T-cell (primary cell): ENCODE measurements at places on chromosomes 2 and 18. TPM values are rescaled to one million over a fixed set of nuclear protein-coding genes. Genes with fewer than 3 reads are reported as not detected.

The NDC80 gene
- total RNA-seq: 3.3 TPM

The DTNA gene
- not detected for total RNA-seq

GRCh38 chr2:112730216-112730615, 9.4 kb downstream of the NT5DC4 start:
- H3K27ac ChIP-seq: no peak overlapping the region
- no peak overlapping the region for H3K4me3 ChIP-seq
- DNase-seq: no peak
- H3K27me3 ChIP-seq: no peaks in the 10 kb centered on the region

The UGT1A5 gene
- not detected for total RNA-seq

- H3K36me3 ChIP-seq: no peaks in the 10 kb centered on the region
- H3K27me3 ChIP-seq: no peaks in the 10 kb centered on the region
- H3K27ac ChIP-seq: no peak overlapping the region
- H3K4me1 ChIP-seq: no peaks in the 10 kb centered on the region
- DNase-seq: no peak
Measured at GRCh38 chr2:147441182-147441581, 403.6 kb upstream of the ACVR2A start.

GRCh38 chr2:114968748-114969400, 526.4 kb downstream of the DPP10 start:
- H3K36me3 ChIP-seq: no peaks in the 10 kb centered on the region
- H3K27me3 ChIP-seq: no peaks in the 10 kb centered on the region
- H3K4me1 ChIP-seq: no peaks in the 10 kb centered on the region
- no peak overlapping the region for H3K27ac ChIP-seq
- no peak for DNase-seq
- H3K4me3 ChIP-seq: no peak overlapping the region

The CNRIP1 gene
- total RNA-seq: not detected

DNA sequence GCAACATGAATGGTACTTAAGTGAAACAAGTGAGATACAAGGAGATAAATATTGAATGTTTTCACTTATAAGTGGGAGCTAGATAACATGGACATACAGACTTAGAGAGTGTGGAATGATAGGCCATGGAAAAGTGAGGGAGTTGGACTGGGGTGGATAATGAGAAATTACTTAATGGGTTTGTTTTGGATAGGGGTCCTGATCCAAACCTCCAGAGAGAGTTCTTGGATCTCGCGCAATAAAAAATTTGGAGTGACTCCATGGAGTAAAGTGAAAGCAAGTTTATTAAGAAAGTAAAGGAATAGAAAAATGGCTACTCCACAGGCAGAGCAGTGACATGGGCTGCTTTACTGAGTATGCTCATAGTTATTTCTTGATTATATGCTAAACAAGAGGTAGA, 508.9 kb downstream of the CNTNAP5 start:
- H3K4me1 ChIP-seq: no peaks in the 10 kb centered on the region
- DNase-seq: no peak
- H3K27ac ChIP-seq: no peak overlapping the region
- no peak overlapping the region for H3K4me3 ChIP-seq
- H3K36me3 ChIP-seq: no peaks in the 10 kb centered on the region
- no peaks in the 10 kb centered on the region for H3K27me3 ChIP-seq

- H3K27me3 ChIP-seq: no peaks in the 10 kb centered on the region
- DNase-seq: no peak
- H3K27ac ChIP-seq: no peak overlapping the region
- no peaks in the 10 kb centered on the region for H3K36me3 ChIP-seq
Measured at GRCh38 chr2:67054728-67055127, 342.4 kb upstream of the ETAA1 start.

GRCh38 chr18:10139783-10140410, 226.1 kb downstream of the VAPA start:
- no peaks in the 10 kb centered on the region for H3K36me3 ChIP-seq
- no peaks in the 10 kb centered on the region for H3K4me1 ChIP-seq
- no peak overlapping the region for H3K27ac ChIP-seq
- no peaks in the 10 kb centered on the region for H3K27me3 ChIP-seq
- no peak for DNase-seq

GRCh38 chr2:236341067-236341466, 76.9 kb upstream of the ASB18 start:
- H3K27ac ChIP-seq: no peak overlapping the region
- no peak for DNase-seq
- no peak overlapping the region for H3K4me3 ChIP-seq
- no peaks in the 10 kb centered on the region for H3K36me3 ChIP-seq

DNA sequence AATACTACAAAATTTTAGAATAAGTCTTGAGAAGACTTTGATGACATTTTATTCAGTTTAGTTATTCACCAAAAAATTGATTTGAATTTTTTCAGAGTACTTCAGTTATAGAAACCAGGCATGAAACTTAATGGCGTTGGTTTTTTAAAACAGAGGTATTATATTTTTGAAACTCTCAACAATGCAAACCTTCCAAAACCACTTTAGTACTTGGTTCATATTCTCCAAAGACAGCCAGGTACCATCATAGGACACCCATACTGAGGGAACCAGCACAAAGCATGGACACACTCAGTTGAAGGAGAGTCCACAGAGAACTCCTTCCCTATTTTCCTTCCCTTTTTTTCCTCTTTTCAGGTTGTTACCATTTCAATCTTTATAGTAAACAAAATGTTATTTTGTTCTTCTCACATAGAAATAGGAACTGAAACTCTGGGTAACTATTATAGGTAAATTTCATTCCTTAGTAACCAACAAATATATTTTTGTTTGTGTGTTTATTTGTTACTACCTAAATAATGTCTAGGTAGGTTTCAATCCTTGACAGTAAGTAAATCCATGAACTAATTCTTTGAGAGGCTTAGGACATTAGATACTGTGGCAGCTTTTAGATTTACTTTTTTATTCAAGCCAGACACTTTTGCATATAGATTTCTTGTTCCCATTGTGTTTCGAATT, 95.8 kb downstream of the TMEFF2 start:
- H3K27me3 ChIP-seq: no peaks in the 10 kb centered on the region
- H3K27ac ChIP-seq: no peak overlapping the region
- no peak for DNase-seq
- no peak overlapping the region for H3K4me3 ChIP-seq

DNA sequence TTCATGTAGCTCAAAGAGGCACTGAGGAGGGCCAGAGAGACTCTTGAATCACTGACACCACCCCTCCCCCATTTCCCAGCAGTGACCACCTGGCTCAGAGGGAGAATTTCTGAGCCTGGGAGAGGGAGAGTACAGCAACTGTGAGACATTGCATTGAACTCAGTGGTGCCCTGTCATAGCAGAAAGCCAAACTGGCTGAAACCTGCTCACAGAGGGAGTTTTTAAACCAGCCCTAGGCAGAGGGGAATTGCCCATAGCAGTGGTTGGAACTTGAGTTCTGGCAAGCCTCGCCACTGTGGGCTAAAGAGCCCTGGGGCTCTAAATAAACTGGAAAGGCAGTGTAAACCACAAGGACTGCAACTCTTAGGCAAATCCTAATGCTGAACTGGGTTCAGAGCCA, 243.1 kb downstream of the ADCYAP1 start:
- H3K4me1 ChIP-seq: no peaks in the 10 kb centered on the region
- H3K27me3 ChIP-seq: no peaks in the 10 kb centered on the region
- no peak overlapping the region for H3K4me3 ChIP-seq
- no peak overlapping the region for H3K27ac ChIP-seq
- H3K36me3 ChIP-seq: no peaks in the 10 kb centered on the region
- DNase-seq: no peak

The C2orf66 gene
- total RNA-seq: not detected

DNA sequence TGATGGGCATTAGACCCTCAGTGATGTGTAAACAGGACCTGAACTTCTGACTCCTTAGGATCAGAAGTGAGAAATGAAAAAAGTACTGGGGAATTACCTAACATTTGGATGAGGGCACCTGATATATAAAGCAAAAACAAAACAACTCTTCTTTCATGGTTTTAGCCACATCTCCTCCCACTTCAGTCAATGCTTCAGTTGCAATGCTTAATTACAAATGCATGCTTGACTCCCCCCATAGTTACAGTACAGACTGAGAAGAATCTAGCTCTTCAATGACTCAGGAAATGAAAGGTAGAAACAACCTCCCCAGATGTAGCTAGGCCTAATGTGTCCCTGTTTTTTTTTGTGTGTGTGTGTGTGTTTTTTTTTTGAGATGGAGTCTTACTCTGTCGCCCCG, 276.8 kb upstream of the POU3F3 start:
- H3K27ac ChIP-seq: no peak overlapping the region
- H3K4me1 ChIP-seq: no peaks in the 10 kb centered on the region
- no peaks in the 10 kb centered on the region for H3K36me3 ChIP-seq
- no peak for DNase-seq
- no peaks in the 10 kb centered on the region for H3K27me3 ChIP-seq

The ZSWIM2 gene
- total RNA-seq: not detected

The C2orf92 gene
- total RNA-seq: 15.3 TPM

GRCh38 chr2:25539136-25539535, 134.2 kb downstream of the DTNB start:
- H3K4me1 ChIP-seq: no peaks in the 10 kb centered on the region
- no peak overlapping the region for H3K4me3 ChIP-seq
- peaks cover 6% of the 10 kb centered on the region for H3K36me3 ChIP-seq
- no peak for DNase-seq
- H3K27ac ChIP-seq: no peak overlapping the region
- no peaks in the 10 kb centered on the region for H3K27me3 ChIP-seq

DNA sequence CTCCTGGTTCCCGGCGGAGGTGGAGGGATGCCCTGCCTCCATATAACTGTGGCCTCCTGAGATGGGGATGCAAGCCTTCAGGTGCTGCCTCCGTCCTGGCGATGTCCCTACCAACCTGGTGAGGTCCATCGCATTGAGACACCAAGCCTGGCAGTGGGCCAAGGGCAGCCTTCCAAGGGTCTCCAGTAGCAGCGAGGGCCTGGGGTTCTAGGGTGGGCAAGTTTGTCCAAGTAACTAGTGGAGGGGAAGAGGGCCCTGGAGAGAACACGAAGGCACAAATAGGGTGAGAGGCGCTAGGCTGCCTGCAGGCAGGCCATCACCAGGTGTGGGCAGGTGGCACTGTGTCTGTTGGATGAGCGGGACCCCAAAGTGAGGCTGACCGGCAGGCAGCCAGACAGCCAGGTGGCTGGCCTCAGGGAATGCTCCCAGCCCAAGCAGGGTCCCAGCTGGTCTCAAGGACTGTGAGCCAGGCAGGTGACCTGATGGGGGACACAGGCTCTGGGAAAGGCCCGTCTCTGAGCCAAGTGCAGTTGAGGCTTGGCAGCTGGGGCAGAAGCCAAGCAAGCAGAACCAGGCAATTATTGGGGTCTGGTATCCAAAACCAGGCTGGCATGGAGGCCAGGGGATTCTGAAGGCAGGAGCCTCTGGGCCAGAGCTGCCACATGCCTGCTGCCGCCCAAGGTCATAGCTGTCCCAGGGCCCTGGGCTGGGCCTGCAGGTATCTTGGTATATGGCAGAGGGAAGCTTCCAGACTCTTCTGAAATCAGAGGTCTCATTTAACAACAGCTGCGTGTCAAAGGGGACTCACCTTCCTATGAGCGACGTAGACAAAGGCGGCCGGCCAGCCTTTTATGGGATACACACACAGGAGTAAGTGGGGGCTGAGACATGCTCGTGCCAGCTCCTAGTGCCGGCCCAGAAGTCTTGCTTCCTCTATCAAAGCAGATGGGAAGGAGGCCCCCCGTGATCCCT, 23.4 kb downstream of the RAMP1 start:
- H3K36me3 ChIP-seq: no peaks in the 10 kb centered on the region
- H3K4me1 ChIP-seq: no peaks in the 10 kb centered on the region
- H3K27me3 ChIP-seq: no peaks in the 10 kb centered on the region
- no peak overlapping the region for H3K4me3 ChIP-seq
- no peak overlapping the region for H3K27ac ChIP-seq

The NT5C1B gene
- not detected for total RNA-seq

The CMPK2 gene
- total RNA-seq: 9.1 TPM

- no peak overlapping the region for H3K27ac ChIP-seq
- no peak for DNase-seq
- no peak overlapping the region for H3K4me3 ChIP-seq
- no peaks in the 10 kb centered on the region for H3K4me1 ChIP-seq
Measured at GRCh38 chr2:135863233-135863632, 13.0 kb downstream of the MCM6 start.

DNA sequence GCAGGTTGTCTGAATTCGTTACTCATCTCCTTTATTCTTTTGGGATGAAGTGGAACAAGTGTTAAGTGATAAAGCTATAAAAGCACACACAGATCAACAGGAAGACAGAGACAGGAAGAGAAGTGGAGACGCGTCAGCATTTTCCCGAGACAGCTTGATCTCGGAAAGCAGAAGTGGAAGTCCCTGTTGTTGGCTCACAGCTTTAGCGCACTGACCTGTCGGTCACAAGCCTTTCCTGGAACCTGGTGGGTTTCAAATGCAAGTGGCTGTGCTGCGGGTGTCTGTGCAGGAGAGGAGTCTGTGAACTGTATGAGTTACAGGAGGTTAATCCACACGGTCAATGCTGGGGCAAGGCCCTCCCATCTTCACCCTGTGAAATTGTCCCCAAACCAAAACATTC, 116.6 kb upstream of the PELI1 start:
- no peaks in the 10 kb centered on the region for H3K36me3 ChIP-seq
- H3K4me1 ChIP-seq: peaks cover 7% of the 10 kb centered on the region

GRCh38 chr2:96491860-96492497, 13.2 kb downstream of the NEURL3 start:
- no peaks in the 10 kb centered on the region for H3K4me1 ChIP-seq
- H3K36me3 ChIP-seq: no peaks in the 10 kb centered on the region
- H3K4me3 ChIP-seq: no peak overlapping the region
- no peak overlapping the region for H3K27ac ChIP-seq
- H3K27me3 ChIP-seq: no peaks in the 10 kb centered on the region

- no peaks in the 10 kb centered on the region for H3K4me1 ChIP-seq
- no peak overlapping the region for H3K27ac ChIP-seq
- peaks cover 2% of the 10 kb centered on the region for H3K27me3 ChIP-seq
- H3K4me3 ChIP-seq: no peak overlapping the region
Measured at GRCh38 chr18:61876899-61877298, 15.9 kb downstream of the RNF152 start.

The CCL20 gene
- not detected for total RNA-seq

- H3K4me1 ChIP-seq: no peaks in the 10 kb centered on the region
- H3K27me3 ChIP-seq: peaks cover 9% of the 10 kb centered on the region
- no peaks in the 10 kb centered on the region for H3K36me3 ChIP-seq
Measured at GRCh38 chr2:98896944-98897343, 39.1 kb downstream of the CRACDL start.

GRCh38 chr2:197081294-197081693, 154.8 kb upstream of the PGAP1 start:
- no peaks in the 10 kb centered on the region for H3K4me1 ChIP-seq
- DNase-seq: no peak
- no peaks in the 10 kb centered on the region for H3K27me3 ChIP-seq
- H3K27ac ChIP-seq: no peak overlapping the region
- no peak overlapping the region for H3K4me3 ChIP-seq

GRCh38 chr2:73489053-73489452, 103.4 kb downstream of the ALMS1 start:
- H3K27me3 ChIP-seq: no peaks in the 10 kb centered on the region
- H3K36me3 ChIP-seq: peaks cover 3% of the 10 kb centered on the region
- H3K4me1 ChIP-seq: no peaks in the 10 kb centered on the region
- no peak overlapping the region for H3K27ac ChIP-seq
- no peak for DNase-seq

The SEMA4C gene
- 72.3 TPM for total RNA-seq
